ENCODE measurements at places on chromosomes 1 and 21.

- no peak for DNase-seq
These were observed 10.6 kb upstream of the RGS18 start for GRCh38 chr1:192147696-192148095.

- DNase-seq: no peak
These were observed 50.5 kb downstream of the VCAM1 start for GRCh38 chr1:100769906-100770646.

- no peak for DNase-seq
These were observed 48.2 kb upstream of the DNASE2B start for GRCh38 chr1:84350104-84350503.

DNA sequence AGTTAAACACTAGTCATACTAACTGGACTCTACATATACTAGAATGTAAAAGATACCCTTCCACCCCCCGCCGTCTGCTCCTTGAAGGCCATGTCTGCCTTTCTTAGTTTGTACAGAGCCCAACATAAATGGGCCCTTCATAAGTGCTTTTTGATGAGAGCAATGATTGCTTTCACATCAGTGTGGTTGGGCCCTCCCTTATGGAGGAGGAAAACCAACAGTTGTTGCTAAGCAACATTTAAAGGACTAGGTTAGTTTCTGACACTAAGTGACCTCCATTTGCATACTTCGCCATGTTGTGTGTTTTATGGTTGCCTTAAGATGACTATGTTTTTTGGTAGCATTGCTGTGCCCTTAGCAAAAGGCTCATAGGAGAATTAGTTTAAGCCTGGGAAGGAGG lies 182.0 kb upstream of the SGIP1 start:
- DNase-seq: no peak

GRCh38 chr1:201877877-201878401 lies 10.8 kb upstream of the SHISA4 start:
- DNase-seq: no peak

GRCh38 chr1:161884475-161884874 lies 118.4 kb downstream of the ATF6 start:
- DNase-seq: no peak

GRCh38 chr21:42956824-42957630 lies 17.3 kb upstream of the PKNOX1 start:
- DNase-seq: no peak

DNA sequence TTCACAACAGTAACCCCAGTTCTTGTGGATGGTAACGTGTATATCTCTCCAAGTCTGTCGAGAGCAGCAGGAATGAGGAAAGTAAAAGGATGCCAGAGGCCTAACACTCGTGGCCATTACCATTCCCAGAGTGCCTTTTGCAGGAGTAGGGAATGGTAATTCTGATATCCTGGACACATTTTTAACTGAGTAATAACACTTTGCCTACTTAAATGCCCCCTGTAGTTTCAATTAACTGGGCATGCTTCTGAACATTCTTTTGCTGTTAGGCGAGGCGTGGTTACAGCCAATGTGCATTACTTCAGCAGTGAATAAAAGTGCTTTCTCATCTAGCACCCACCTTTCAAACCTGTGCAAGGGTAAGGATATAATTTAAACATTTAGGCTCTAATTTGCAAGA lies 258.5 kb upstream of the ADGRL2 start:
- no peak for DNase-seq

GRCh38 chr1:111848852-111849545 lies 93.3 kb downstream of the DDX20 start:
- DNase-seq: no peak

DNA sequence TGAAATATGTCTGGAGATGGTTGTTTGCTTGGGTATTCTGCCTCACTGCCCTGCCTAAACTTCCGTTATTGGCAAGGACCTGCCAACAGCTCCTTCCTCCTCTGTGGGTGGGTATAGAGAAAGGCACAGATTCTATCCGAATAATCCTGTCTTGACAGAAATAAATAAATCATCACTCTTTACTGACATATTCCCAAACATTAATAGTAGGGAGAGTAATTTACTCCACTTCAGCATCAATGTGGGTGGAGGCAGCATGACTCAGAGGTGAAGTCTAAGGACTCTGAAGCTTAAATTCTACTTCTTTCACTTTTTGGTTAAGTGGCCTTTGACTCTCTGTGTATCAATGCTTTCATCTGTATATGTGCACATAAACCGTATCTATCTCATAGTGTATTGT lies 2.9 kb downstream of the CD84 start:
- DNase-seq: no peak

DNA sequence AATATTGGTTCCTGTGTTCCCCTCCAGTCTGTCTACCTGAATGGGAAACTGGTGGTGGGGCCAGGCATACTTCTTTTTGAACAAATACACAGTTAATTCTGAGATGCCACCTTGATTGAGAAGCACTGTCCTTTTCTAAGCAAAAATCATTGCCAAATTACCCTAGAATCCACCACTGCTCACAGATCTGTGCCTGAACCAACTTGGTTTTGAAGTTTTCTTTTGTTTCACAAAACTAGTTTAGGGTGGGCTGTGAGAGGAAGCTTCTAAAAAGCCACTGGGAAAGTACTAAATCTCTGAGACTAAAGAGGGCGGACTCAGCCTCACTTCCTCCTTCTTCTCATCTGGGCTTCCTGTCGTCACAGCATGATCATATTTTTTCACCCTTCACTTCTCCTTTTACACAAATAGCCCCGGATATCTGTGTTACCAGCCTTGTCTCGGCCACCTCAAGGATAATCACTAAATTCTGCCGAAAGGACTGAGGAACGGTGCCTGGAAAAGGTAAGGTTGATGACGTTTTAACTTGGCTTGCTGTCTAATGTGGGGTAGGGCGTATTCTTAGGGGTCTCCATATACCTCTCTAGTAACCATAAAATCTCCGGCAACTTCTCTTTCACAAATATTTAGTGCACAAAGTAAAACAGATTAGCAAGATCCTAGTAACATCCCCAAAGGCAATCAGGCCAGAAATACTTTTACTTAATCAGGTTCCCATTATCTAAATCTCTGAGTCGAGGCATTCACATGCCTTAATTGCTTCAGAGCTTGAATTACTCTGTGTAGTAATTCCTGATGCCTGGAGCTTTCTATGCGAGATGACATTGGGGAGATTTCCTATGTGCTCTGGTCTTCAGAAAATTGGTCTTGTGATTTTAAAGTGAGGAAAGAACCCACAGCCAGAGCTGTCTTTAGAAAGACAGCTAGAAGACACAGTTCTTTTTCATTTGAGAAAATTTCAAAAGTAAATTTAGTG lies at the start of gene CD53:
Gene CD53, plus strand, starts transcription at position 404 of the 976 bp plus-strand sequence. CDS start 18,261 bp downstream, outside the sequence.
- DNase-seq: no peak

- DNase-seq: peak; percentile 32
These were observed 660.7 kb downstream of the PTPRU start for GRCh38 chr1:29896791-29897714.

DNA sequence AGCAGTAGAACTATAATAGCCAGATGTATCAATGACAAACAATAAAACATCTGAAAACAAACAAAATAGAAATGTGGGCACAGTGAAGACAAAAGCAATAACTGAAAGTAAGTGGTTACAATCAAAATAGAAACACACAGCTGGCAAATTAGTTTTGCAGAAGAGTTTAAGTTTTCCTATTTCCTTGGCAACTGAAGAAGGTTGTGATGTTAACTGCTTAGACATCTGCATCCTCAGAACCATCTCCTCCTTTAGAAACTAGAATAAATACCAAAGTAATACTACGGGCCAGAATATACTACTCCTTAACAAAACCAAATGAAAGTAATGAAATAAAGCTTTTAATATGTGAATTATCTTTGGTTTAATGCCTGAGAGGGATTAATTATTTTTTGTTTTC lies 605.5 kb downstream of the LTN1 start:
- DNase-seq: no peak

GRCh38 chr1:117106478-117106877 lies 15.1 kb downstream of the TRIM45 start:
- no peak for DNase-seq

DNA sequence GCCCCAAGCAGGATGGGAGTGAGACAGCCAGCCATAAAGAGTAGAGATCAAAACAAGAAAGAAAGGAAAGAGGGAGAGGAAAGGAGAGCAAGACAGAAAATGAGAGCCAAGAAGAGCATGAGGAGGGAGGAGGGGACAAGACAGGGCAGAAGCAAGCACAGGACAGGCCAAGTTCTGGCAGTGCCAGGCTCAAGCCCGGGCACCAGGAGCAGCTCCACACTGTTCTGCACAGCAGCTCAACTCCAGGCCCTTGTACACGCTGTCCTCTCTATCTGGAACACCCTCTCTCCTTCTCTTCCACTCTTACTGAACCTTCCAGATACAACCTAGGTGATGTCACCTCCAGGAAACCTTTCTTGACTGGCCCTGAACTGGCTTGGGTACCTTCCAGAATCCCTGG lies 11.7 kb downstream of the IFFO2 start:
- no peak for DNase-seq

DNA sequence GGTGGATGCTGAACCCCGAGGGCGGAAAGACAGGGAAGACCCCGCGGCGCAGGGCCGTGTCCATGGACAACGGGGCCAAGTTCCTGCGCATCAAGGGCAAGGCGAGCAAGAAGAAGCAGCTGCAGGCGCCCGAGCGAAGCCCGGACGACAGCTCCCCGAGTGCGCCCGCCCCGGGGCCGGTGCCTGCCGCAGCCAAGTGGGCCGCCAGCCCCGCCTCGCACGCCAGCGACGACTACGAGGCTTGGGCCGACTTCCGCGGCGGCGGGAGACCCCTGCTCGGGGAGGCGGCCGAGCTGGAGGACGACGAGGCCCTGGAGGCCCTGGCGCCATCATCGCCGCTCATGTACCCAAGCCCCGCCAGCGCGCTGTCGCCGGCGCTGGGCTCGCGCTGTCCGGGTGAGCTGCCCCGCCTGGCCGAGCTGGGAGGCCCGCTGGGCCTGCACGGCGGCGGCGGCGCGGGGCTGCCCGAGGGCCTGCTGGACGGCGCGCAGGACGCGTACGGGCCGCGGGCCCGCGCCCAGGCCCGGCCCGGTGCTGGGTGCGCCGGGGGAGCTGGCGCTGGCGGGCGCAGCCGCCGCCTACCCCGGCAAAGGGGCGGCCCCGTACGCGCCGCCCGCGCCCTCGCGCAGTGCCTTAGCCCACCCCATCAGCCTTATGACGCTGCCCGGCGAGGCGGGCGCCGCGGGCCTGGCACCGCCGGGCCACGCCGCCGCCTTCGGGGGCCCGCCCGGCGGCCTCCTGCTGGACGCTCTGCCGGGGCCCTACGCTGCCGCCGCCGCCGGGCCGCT lies 20.7 kb downstream of the FOXO6 start:
- DNase-seq: no peak

DNA sequence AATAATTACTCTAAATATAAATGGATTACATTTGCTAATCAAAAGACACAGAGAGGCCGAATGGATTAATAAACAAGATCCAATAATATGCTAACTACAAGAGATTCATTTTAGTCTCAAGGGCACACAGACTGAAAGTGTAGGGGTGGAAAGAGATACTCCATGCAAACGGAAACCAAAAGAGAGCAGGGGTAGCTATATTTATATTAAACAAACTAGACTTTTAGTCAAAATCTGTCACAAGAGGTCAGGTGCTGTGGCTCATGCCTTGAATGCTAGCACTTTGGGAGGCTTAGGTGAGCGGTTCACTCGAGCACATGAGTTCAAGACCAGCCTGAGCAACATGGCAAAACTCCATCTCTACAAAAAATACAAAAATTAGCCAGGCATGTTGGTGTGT lies 33.6 kb upstream of the DISP1 start:
- DNase-seq: no peak

GRCh38 chr1:78790174-78790573 lies 140.5 kb downstream of the IFI44 start:
- no peak for DNase-seq

GRCh38 chr1:150173141-150173585 lies 23.4 kb downstream of the PLEKHO1 start:
- no peak for DNase-seq

DNA sequence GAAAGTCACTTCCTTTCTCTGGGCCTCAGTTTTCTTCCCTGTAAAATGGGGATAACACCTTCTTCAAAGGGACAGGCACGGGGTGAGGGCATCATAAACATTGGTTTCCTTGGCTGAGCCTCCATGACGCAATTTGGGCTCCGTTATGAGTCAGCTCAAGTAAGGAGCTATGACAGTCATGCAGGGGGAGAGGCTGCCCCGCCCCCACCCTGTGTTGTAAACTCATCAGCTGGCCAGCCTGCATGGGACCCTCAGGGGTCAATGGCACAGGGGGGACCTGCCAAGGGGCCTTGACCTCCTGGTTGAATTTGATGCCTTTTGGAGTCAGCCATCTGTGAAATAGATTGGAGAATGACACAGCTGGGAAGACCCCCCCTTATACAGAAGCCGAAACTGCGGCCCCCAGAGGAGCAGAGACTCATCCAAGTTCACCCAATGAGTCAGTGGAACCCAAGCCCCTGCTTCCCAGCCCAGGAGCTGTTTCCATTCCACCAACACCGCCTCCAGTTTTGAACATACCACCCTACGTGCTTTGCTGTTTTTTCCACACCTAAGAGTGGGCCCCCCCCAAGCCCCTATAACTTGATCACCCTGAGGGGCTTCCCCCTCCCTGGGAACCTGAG lies 36.8 kb upstream of the RUNX3 start:
- no peak for DNase-seq

GRCh38 chr1:91944087-91944486 lies 5.1 kb upstream of the BRDT start:
- DNase-seq: peak; percentile 34

- DNase-seq: no peak
These were observed 74.0 kb downstream of the NFASC start for GRCh38 chr1:204944662-204945061.

- no peak for DNase-seq
These were observed 34.6 kb upstream of the ADAMTS5 start for GRCh38 chr21:27001526-27001925.

DNA sequence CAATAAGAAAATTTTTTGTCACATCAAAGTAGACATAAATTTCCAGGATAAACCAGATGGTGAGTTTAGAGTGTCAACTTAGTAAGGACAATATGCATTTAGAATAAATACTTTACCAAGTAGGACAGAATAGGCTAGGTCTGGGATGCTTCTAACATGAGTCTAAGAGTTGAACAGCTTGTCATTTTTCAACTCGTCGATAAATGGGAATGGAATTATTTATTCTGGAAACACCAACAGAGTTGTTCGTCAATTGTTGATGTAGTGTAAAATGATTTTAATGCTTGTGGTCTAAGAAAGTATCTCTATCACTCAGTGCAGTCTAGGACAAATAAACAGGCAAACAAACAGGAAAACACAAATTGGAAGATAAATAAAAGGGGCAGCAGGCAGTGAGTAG lies 358.4 kb upstream of the ST6GALNAC5 start:
- no peak for DNase-seq

DNA sequence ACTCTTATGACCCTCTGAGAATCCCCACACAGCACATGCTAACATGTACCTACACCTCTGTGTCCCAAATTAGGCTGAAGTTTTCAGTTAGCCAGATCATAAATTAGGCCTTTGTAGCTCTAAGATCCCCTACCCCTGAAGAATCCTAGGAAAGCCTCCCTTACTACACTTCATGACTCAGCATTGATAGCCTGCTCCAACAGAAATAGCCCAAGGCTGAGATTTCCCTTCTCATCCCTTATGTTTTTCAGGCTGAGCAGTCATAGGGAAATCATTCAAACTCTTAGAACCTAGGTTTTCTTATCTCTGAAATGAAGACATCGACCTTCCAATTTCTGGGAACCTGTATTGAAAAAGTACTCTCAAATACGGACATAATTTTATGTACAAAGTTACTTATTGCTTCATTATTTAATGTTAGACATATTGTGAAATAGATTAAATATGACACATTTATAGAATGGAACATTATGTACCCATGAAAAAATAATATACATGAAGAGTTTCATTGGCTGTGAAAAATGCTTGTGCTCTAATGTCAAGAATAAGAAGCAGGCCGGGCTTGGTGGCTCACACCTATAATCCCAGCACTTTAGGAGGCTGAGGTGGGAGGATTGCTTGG lies 122.4 kb upstream of the UBE2U start:
- no peak for DNase-seq

GRCh38 chr1:79264285-79264684 lies 257.8 kb upstream of the ADGRL4 start:
- no peak for DNase-seq
